Activated CD4-positive, CD25-positive, alpha-beta regulatory T cell treated with anti-CD3 and anti-CD28 coated beads, Interleukin-2, amount 50 U/mL, for 24 hours (primary cell): ENCODE measurements at places on chromosomes 6 and 20.

DNA sequence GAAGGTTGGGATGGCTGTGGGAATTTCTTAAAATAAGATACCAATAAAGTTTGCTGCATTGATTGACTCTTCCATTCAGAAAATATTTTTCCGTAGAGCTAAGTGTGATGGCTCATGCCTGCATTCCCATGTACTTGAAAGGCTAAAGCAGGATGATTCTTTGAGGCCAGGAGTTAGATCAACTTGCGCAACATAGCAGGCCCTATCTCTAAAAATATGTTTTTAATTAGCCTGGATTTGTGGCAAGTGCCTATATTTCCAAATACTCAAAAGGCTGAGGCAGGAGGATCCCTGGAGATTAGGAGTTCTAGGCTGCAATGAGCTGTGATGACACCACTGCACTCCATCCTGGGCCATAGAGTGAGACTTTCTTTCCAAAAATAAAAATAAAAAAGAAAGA, 431.2 kb upstream of the PTCHD4 start:
- ATAC-seq = no peak

- no peak for ATAC-seq
Measured at GRCh38 chr6:6251555-6252280, 68.7 kb downstream of the F13A1 start.

- ATAC-seq = no peak
Measured at GRCh38 chr6:76885861-76886301, 577.4 kb downstream of the HTR1B start.

DNA sequence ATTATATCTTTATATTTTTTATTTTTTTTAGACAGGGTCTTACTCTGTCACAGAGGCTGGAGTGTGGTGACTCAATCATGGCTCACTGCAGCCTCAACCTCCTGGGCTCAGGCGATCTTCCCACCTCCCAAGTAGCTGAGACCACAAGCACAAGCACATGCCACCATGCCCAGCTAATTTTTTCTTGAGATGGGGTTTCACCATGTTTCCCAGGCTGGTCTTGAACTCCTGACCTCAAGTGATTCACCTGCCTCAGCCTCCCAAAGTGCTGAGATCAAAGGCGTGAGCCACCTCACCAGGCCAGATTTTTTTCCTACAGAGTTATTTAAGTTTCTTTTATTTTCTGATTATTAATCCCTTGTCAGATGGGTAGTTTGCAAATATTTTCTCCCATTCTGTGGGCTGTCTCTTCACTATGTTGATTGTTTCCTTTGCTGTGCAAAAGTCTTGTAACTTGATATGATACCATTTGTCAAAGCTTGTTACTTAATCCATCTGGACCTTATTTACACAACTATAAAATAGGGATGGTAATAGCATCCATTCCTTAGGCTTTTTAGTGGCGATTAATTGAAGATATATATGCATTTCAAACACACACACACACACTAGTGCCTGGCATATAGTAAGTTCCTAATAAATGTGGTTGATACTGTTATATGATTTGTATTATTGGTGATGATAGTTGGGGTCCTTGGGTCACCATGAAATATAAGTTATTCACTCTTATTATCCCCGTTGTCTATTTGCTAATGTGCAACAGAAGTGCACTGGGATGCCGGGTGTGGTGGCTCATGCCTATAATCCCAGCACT, 187.1 kb downstream of the BCAS1 start:
- peak; percentile 47 for ATAC-seq

DNA sequence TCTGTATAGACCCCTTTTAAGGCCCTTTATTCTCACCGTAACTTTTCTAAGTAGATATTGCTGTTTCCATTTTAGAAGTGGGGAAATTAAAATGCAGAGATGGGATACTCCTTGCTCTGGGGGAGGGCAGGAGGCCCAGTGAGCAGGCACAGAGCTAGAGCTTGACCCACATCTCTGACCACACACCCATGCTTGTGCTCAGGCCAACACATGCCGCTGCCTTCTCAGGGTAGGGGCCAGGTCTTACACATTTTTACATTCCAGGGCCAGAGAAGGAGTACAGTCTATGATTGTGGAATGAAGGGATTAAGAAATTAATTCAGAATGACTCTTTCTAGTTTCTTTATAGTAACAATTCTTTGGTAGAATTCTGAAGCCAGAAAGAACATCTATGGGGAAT, 104.8 kb downstream of the SOBP start:
- ATAC-seq = no peak

DNA sequence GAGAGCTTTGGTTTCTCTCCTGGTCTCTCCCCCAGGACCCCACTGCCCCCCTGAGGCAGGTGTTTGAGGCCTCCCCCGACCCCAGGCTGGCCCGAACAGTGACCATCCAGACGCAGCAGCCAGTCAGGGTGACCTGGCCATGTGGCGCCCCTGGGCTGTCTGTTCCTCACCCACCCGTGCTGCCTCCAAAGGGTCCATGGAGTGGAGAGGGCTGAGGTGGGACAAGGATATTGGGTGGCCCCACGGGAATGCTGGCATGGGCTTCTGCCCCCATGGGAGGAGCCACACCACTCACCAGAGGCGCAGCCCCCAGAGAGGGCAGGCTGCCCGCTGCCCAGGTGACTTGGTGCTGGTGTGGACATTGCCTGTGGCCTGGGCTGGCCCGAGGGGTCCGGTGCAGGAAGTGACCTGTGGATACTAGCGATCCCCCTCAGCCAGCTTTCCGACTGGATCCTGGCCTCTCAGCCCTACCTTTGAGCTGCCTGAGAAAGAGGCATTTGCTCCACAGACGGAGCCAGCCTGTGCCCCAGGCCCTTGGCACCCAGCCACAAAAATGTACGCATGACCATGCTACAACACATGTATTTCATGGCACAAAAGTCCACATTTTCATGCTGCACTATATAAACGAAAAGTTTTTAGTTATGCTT, 50.8 kb downstream of the BCAS4 start:
- ATAC-seq = no peak

- no peak for ATAC-seq
Measured at GRCh38 chr6:1129131-1129530, 182.8 kb upstream of the FOXQ1 start.

DNA sequence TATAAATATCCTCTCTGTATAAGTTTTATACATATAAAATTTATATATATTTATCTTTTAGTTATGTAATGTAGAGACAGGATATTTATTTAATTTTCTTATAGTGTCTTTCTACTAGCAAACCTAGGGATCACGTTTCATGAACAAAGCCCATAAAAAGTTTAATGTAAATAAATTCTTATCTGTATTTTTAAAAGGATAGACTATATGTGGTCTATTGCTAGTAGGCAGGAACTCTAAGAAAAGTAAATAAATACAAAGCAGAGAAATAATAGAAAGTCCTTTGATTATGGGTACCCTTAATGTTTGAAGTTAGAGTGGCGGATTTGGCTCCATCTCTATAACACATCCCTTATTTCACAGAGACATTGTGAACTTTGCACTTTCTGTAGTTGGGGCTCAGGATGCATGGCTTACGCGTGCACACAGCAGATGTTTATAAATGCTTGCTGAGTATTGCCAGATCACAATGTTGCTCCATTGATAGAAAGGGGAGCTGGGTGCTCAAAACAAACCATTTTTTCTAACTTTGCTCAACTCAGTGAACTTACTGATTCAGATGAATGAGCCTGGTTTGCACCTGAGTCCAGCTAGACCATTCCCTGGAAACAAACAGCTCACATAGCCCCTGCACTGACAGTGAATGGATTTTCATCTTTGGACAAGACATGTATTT, 179.1 kb downstream of the SYNE1 start:
- no peak for ATAC-seq

- ATAC-seq = no peak
Measured at GRCh38 chr6:89927264-89927663, 33.0 kb downstream of the GJA10 start.

GRCh38 chr6:136893187-136893586, 28.9 kb upstream of the SLC35D3 start:
- ATAC-seq = no peak

GRCh38 chr20:25706793-25707192, 10.1 kb upstream of the ZNF337 start:
- peak; percentile 79 for ATAC-seq

DNA sequence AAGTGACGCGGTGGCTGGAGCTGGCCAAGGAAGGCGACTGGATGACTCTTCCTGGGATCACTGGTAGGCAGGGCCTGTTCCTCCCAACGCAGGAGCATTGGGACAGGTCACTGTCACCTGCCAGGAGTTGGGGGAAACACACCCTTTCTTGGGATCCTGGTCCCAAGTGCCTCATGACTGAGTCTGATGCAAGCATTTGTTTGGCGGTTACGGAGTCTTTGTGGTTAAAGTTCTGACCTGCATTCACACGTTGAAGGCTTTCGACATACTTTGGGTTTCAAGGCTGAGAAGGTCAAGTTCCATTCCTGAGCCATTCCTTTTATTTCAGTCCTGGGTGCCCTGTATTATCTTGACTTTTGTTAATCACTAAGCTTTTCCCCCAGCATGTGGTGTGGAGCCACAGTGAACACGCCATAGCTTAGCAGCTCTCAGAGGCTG, 6.0 kb downstream of the PNLDC1 start:
- no peak for ATAC-seq

DNA sequence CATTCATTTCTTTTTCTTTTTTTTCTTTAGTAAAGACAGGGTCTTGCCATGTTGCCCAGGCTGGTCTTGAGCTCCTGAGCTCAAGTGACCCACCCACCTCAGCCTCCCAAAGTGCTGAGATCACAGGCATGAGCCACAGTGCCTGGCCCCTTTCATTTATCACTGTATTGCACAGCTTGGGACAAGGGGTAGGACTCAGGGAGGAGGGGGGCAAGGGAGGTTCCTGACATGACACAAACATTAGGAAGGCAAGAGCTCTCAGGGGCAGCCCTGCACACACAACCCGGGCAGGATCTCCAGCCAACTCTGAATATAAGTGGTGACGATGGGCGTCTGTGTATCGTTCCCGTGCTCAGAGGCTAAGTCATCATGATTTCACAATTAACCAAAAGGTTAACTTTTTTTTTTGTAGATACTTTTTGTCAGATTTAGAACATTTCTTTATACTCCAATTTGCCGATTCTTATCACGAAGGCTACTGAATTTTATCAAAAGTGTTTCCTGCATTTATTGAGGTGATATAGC, 19.9 kb downstream of the SLC2A4RG start:
- ATAC-seq = no peak

- ATAC-seq = peak; percentile 57
Measured at GRCh38 chr20:50546729-50547314, 36.6 kb downstream of the PTPN1 start.

- no peak for ATAC-seq
Measured at GRCh38 chr6:27230758-27231111, 16.8 kb upstream of the PRSS16 start.

DNA sequence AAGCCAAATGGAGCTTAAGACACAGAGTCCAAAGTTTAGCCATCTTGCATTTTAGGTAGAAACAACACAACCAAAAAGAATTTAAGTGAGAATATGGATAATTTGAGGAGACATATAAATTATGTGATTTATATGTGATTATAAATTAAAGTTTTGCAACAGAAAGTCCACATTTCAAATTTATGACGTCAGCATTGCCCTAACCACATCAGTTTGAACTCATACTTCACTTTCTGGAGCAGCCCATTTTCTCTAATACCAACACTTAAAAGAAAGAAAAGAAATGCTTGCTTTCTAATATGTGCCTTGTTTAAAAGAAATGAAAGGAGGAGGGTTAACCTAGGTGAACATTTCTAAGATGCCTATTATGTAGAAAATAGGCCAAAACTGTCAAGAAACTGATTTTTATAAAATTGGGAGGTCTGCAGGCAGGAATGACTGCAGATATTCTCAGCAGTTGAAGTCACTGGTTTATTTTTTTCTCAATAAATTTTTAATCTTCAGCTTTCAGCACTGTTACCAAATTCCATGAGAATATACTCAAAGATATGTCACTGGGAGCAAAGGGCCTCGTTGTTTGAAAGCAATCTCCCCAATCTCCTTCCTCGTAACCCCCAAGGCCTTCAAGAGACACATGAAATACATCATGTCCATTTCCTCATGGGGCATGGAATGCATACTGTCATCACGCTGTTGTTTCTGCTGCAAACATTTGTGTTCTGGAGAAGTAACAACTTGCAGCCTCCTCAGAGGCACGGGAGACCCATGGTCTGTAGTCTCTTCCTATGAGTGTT, 137.8 kb downstream of the SOD2 start:
- ATAC-seq = no peak

DNA sequence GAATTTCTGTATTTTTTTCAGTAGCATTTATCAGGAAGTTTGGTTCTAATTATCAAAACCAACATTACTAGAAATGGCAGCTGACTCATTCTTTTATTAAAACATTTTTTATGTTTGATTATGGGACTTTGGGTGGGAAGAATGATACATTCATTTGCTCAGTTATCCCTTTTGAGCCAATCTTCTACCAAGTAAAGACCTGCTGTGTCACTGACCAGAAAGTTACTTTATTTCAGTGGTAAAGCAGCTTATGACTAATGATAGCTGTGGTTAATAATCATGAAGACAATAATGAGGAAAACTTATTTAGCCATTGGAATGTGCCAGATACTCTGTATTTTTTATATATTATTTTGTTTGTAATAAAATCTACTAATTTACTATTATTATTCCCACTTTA, 142.3 kb downstream of the FARS2 start:
- ATAC-seq = no peak

DNA sequence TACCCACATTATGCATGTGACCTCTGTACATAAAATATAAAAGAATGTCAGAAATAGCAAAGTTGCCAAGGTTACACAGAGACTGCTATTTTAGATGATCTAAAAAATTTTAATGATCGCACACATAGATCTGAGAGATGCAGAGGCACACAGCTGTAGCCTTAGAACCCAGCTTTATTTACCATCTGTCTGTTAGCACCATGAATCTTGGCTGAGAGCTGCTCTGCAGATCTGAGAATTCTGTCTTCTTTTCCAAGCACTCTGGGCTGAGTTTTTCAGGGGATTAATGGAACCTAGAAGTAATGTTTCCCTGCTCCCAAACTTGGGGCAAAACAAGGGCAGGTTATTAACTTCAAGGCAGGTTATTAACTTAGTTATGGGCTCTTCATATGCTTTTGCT, 248.7 kb upstream of the JAG1 start:
- ATAC-seq = no peak

- no peak for ATAC-seq
Measured at GRCh38 chr6:133707456-133707855, 181.5 kb upstream of the TCF21 start.

- no peak for ATAC-seq
Measured at GRCh38 chr6:137210903-137211302, 8.3 kb downstream of the IFNGR1 start.

- no peak for ATAC-seq
Measured at GRCh38 chr6:168618546-168619315, 177.7 kb downstream of the SMOC2 start.

GRCh38 chr6:37554480-37554819, 54.8 kb upstream of the CCDC167 start:
- ATAC-seq = no peak

DNA sequence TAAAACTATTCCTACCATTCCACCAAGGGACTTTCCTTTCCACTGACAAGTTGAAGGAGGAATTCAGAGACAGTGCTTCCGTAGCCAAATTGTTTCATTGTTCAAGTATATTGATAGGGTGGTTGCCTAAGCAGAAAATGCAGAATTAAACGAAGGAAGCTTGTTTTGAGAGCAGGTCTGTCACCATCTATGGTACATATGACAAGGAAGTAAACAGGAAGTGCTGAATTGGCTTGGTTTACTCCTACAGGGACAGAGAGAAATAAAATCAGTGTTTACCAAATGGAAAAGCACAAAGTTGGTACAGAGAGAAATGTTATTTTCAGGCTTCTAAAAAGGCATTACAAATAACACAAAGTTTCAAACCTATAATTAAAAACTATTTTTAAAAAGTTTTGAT, 421.8 kb downstream of the CDC5L start:
- no peak for ATAC-seq

GRCh38 chr6:153058291-153058690, 55.8 kb upstream of the MTRF1L start:
- no peak for ATAC-seq
